Thoracic aorta (tissue), 2 donors: ENCODE measurements at places on chromosomes 7 and 10. TPM values are rescaled to one million over a fixed set of nuclear protein-coding genes. Genes with fewer than 3 reads are reported as not detected.

DNA sequence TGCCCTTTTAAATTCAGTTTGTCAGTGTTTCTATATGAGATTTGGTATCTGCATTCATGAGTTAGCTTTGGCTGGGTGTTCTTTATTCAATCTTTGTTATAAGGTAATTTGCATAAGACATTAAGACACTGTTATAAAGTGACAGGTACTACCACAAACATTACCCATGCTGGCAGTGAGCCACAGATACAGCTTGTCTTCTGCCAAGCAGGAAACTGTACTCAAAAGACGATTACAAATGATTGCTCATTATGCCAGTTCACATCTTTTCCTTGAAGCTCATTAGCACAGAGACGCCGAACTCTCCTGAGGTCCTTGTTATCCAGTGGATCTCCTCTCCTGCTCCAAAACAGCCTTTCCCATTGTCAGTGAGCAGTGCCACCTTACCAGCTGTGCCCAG, 30.4 kb downstream of the AMPH start:
- H3K27me3 ChIP-seq = no peaks in the 10 kb centered on the region
- no peak overlapping the region for H3K4me3 ChIP-seq
- no peak overlapping the region for H3K27ac ChIP-seq

Gene IL6
- total RNA-seq = 15.7 TPM

DNA sequence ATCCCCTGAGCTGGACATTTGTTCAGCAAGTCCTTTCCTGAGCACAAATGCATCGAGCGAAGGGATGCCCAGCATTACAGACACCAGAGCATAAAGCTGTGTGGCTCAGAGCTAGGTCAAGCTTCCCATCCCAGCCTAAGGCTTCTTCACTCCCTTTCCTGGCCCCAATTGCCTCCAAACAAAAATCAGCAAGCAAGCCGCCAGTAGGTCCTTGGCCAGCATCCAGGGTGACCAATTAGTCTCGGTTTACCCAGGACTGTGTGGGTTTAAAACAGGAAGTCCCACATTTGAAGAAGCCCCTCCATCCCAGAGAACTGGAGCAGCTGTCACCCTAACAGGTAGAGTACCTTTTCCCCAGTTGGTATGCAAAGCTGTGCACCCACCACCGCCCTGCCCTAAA, 51.2 kb downstream of the PRKAG2 start:
- no peak overlapping the region for H3K27ac ChIP-seq
- no peaks in the 10 kb centered on the region for H3K27me3 ChIP-seq
- no peak for DNase-seq
- H3K4me1 ChIP-seq = peaks cover 18% of the 10 kb centered on the region

GRCh38 chr10:91955114-91955513, 31.5 kb downstream of the BTAF1 start:
- no peak overlapping the region for H3K27ac ChIP-seq
- no peak for DNase-seq
- no peaks in the 10 kb centered on the region for H3K27me3 ChIP-seq

DNA sequence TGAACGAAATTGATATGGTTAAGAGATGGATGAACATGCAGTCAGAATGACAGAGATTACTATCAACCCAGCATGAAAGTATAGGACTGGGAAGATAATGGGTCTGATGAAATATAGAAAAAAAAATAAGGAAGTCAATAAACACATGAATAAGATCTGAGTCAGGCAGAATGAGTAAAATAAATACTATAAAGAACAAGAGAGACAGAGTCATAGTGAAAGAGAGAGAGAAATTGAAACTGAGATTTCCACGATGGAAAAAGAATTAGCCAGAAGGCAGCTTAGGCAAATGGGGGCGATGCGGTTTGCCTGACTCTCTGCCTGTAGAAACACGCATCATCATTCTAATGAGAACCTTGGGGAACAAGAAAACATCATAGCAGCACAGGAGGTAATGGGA, 26.6 kb downstream of the SEMA3D start:
- no peaks in the 10 kb centered on the region for H3K27me3 ChIP-seq
- H3K4me1 ChIP-seq = peaks cover 16% of the 10 kb centered on the region
- DNase-seq = no peak
- H3K27ac ChIP-seq = no peak overlapping the region
- H3K4me3 ChIP-seq = peak overlapping the region; percentile 33

Gene TSPAN33
- 6.3 TPM for total RNA-seq

DNA sequence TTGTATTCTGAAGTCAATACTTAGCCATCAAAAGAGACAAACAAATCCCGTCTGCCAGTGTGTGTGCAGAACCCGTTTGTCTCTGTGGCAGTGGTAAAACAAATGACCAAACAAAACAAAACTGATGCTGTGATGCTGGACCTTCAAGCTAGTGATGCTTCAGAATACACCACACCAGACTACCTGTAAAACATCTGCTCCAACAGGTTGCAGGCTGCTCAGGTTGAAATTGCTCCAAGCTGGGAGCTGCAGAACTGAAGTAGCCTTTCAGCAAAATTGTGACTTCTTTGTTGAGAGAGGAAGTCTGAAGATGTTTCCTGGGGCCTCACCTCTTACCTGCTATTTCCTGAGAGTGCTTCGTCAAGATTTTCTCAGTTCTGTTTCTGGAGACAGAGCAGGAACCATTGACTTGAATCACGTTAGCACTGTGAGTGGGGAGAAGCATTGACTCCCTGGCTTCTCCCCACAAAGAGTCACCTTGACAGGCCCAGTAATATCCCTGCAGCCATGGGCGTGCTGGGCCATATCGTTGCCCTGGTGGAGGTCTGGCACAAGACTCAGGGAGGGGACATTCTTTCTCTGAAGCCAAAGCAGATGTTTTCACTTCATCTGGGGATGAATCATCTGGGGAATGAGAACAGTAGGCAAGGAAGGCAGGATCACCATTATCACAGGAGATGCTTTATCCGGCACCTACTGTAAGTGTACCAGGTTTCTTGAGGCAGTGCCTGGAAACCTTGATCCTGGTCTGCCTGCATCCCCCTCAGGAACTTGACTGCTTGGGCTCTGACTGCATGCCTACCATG, 80.2 kb downstream of the RBM20 start:
- no peaks in the 10 kb centered on the region for H3K36me3 ChIP-seq
- H3K27ac ChIP-seq = no peak overlapping the region
- no peak overlapping the region for H3K4me3 ChIP-seq
- H3K27me3 ChIP-seq = no peaks in the 10 kb centered on the region

GRCh38 chr10:61000769-61001730, 57.1 kb upstream of the RHOBTB1 start:
- no peaks in the 10 kb centered on the region for H3K27me3 ChIP-seq
- H3K27ac ChIP-seq = no peak overlapping the region
- H3K4me3 ChIP-seq = peak overlapping the region; percentile 60
- DNase-seq = no peak
- H3K4me1 ChIP-seq = peaks cover 7% of the 10 kb centered on the region
- H3K36me3 ChIP-seq = no peaks in the 10 kb centered on the region
